ENCODE measurements at places on chromosomes 3 and 15.

GRCh38 chr3:141129049-141129448, 77.9 kb downstream of the SPSB4 start:
- DNase-seq = no peak

DNA sequence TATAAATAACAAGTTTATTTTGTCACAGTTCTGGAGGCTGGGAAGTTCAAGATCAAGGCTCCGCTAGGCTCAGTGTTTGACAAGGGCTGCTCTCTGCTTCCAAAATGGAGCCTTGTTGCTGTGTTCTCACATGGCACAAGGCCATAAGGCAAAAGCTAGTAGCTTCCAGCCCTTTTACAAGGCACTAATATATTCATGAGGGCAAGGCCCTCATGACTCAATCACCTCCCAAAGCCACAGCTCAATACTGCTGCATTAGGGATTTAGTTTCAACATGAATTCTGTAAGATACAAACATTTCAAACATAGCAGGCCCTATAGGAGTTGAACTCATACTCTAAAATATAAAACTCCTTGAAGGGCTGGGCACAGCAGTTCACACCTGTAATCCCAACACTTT, 30.2 kb downstream of the ZBTB11 start:
- DNase-seq = no peak

DNA sequence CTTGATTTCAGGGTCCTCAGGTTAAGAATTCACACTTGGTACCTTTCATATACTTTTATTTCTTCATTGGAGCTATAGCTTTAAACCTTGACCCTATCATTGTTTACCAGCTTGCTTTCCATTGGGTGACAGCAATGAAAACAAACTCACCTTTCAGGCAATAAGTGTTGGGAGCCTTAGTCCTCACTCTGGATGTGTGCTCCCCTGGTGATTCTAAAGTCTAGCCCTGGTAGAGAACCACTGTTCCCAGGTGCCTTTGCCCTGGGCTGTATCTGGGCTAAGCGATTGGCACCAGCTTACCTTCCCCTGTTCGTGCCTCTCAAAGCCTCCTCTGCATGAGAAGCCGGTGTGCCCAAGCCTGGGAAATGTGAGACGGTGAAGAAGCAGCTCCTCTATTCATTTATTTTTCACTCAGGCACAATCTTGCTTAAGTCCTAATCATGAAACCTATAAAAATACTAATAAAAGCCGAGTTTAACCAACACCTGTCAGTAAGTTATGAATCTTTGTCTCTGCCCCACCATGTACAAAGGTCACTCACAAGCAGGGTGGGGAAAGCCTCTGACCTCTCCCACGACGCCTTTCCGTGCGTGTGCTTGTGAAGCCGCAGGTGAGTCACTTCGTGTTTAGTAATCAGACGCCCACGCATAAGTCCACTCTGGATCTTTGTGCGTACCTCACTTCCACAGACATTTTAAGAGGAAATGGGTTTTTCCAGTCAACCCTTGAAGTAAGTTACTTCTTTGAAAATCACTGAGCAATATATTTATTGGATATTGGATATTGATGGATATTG, 12.8 kb upstream of the ARRDC4 start:
- no peak for DNase-seq

DNA sequence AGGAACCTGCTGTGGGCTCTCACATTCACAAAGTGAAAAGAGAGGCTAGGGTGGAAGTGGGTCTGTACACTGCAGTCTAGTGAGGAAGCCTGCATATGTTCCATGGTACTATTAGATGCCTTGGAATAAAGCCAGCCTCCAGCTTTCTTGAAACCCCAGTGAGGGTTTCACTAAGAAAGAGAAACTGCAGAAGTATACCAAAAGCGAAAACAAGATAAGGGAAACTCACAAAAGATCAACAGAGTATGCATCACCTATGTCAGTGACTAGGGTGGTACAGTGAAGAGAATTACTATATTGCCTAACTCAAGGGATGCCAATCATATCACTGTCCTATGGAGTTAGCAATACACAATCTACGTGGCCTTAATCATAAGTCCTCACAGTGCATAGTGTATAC, 212.5 kb upstream of the GADL1 start:
- no peak for DNase-seq

GRCh38 chr3:175977968-175978752, 1119.0 kb downstream of the NAALADL2 start:
- DNase-seq = no peak

GRCh38 chr15:63818191-63818590, 15.6 kb downstream of the HERC1 start:
- no peak for DNase-seq

DNA sequence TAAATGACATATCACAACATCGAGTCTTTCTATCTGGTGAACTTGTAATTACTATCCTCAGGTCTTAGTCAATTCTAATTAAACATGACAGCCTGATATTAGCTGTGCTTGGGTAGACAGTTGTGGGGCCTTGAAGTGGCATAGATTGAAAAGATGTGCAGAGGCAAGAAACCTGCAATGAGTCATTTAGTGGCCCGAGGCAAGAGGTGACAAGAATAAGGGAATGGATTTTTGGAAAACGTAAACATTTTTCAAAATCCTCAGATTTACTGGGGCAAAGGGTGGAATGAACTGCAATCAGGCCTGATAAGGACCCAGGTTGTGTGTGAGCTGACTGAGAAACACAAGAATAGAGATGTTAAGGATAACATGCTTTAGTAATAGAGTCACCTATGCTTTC, 29.5 kb upstream of the ULK4 start:
- DNase-seq = no peak

- no peak for DNase-seq
Observed at GRCh38 chr3:60573494-60573893, 677.8 kb downstream of the FHIT start.

DNA sequence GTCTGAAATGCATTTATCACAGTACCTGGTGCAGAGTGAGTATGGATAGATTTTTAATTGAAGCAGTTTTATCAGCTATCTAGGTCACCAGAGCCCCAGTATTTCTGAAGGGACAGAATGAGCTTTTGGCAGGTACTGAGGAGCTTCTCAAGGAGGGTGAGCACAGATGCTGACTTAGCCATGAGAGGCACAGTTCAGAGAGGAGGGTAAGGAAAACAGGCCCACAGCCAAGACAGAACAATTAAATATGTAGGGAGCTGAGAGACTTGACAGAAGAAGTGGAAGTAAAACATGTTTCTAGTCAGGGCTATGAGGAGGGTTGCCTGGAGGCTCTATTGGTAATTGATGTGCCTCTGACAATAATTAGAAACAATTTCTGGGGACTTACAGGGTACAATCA, 20.1 kb downstream of the ZNF80 start:
- DNase-seq = no peak

GRCh38 chr3:105620236-105620635, 248.6 kb downstream of the CBLB start:
- DNase-seq = no peak

DNA sequence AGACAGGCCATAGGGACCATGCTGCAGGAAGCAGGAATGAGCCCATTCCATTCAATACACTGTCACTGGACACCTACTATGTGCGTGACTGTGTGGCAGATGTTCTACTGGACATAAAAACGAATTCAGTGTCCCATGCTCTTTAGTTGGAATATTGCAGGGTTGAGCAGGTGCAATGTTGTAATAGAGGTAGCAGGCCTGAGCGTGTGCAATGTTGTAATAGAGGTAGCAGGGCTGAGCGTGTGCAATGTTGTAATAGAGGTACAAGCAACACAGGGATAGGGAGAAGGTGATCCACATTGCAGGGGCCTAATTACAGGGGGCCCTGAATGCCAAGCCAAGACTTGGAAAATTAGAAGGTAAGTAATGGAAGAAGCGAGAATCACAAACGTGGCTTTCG, 261.4 kb upstream of the HES1 start:
- DNase-seq = no peak

- no peak for DNase-seq
Observed at GRCh38 chr15:50071551-50072258, 47.3 kb downstream of the ATP8B4 start.

DNA sequence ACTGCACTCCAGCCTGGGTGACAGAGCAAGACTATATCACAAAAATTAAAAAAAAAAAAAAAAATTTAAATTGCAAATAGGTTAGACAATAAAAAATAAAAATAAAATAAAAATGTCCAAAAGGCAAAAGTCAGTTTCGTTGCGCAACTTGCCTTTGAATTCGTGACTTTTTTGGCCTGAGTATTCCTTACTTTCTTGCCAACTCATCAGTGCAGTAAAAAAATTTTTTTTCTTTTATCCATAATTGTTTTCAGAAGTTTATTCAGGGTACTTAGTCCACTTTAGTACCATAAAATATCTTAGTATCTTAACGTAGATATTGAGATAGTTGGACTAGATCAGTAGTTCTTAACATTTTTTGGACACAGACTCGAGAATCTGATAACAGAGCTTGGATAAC, 22.4 kb upstream of the CILP start:
- no peak for DNase-seq

GRCh38 chr3:42556089-42556632, 25.6 kb downstream of the SEC22C start:
- peak; percentile 82 for DNase-seq

DNA sequence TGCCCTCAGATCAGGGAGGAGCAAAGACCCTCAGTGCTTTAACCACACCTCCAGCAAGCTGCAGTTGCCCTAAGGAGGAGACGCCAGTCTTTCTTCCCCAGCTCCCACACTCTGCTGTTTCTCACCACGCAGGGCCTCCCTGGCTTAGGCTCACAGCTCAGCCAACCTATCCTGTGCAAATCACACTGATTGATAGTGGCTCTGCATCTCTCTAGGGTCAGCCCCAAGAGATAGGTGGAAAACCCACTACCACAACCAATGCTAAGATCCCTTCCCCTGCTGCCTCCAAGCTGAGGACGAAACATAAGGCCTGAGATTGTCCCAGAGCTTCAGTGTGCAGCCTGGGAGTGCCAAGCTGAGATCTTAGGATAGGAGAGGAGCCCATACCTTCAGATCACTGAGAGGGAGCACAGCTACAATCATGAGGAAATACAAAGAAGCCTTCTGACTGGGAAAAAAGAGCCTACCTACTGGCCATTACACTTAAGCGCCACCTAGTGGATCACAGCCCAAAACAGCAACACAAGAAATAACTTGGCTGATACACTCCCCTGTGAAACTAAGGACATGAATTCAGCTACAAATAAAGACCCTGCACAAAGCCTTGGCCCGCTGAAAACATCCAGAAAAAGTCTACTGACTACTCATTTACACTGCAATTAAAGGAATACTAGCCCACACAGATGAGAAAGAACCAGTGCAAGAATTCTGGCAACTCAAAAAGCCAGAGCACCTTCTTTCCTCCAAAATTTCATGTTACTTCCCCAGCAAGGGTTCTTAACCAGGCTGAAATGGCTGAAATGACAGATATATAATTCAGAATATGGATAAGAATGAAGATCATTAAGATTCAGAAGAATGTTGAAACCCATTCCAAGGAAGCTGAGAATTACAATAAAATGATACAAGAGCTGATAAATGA, 271.5 kb upstream of the DCBLD2 start:
- peak; percentile 0 for DNase-seq

GRCh38 chr15:42392309-42393024, 33.2 kb downstream of the CAPN3 start:
- DNase-seq = no peak

DNA sequence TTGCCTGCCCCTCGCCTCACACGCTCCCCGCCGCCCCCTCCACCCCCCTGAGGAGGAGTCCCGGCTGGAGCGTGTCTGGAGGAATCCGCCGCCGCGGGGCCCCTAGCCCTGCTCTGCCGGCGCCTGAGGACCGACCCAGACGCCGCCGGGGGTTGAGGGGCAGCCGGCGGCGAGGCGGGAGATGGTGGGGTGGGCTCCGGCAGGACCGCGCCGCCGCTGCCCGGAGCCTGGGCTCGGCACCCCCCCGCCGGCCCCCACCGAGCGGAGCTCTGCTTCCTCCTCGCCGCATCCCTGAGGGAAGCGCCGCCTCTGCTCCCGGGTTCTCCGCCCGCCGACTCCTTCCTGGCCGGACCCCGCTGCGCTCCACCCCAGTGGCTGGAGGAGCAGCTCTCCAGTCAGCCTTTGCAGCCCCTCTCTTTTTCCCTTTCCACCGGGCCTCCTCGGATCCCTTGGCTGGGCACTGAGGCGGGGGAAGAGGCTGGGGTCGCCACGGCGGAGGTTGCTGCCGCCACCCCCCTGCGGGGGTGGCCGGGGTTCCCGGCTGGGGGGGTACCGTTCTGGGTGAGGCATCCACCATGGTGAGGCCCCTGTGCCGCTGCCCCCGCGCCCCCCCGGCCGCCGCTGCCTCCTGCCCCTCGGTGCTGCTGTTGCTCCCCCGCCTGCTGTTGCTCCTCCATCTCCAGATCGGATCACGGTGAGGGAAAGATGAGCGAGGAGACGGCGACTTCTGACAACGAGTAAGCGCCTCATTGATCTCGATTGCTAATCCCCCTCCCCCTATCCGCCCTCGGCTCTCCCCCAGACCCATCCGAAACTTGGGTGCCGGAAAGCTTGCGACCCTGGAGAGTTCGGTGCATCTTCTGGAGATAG, at the start of gene SPRED1:
Gene SPRED1 (plus strand): TSS at position 356 of the 870 bp plus-strand sequence. CDS start 350 bp downstream, at position 706.
- no peak for DNase-seq

- no peak for DNase-seq
Observed at GRCh38 chr15:22956257-22956977, 23.8 kb downstream of the CYFIP1 start.

GRCh38 chr3:171565481-171566058, 105.4 kb upstream of the TNIK start:
- DNase-seq = peak; percentile 24

- DNase-seq = no peak
Observed at GRCh38 chr15:35061825-35062737, 23.0 kb downstream of the NANOGP8 start.

- DNase-seq = no peak
Observed at GRCh38 chr3:14517601-14518431, 22.3 kb downstream of the GRIP2 start.

GRCh38 chr3:118641608-118642007, 393.0 kb downstream of the IGSF11 start:
- no peak for DNase-seq

Data from NCI-H2029 treated with DMSO at 0.1 percent for 48 hours (cell line).